ENCODE measurements at places on chromosomes 16 and 17.

DNA sequence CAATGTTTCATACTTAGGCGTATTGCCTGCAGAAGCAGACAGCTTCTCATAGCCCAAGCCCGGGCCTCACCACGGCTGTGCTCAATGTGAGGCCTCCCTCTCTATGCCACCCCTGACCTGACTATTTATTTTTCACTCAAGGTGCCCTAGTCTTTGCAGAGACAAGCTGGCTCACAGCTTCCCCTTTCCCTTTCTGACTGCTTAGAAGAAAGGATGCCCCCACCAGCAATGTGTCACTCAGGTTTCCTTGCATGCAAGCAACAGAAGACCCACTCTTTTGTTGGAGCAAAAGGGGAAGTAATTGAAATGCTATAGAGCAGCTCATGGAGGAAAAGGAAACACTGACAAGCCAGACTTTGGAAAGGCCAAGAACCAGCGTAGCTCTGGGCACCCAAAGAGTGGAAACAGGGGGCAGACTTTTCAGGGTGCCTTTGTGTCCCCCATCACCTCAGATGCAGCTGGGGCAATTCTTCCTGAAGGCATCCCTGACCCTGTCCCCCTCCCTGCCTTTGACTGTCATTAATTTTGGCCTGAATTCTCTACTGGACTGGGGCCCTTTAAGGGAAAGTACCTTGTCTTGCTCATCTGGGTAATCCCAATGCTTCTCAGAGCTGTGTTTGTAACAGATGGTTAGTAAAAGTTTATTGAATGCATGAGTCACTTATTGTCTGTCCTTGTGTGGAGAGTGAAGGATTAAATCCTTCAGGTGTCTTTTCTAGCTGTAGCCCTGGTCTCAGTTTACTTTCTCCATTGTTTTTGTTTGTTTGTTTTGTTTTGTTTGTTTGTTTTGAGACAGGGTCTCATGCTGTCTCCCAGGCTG is 17.8 kb downstream of the RGS9 start:
- no peak for DNase-seq

- no peak for DNase-seq
These were observed 34.7 kb downstream of the VAT1L start for GRCh38 chr16:77823067-77823466.

- no peak for DNase-seq
These were observed 34.7 kb upstream of the PLCG2 start for GRCh38 chr16:81744385-81744784.

GRCh38 chr17:57756951-57757350 is 11.9 kb upstream of the CCDC182 start:
- no peak for DNase-seq

GRCh38 chr16:21265104-21265837 is 12.8 kb downstream of the CRYM start:
- DNase-seq, result peak; percentile 77

- DNase-seq, result no peak
These were observed 32.0 kb upstream of the PLLP start for GRCh38 chr16:57316390-57317017.

DNA sequence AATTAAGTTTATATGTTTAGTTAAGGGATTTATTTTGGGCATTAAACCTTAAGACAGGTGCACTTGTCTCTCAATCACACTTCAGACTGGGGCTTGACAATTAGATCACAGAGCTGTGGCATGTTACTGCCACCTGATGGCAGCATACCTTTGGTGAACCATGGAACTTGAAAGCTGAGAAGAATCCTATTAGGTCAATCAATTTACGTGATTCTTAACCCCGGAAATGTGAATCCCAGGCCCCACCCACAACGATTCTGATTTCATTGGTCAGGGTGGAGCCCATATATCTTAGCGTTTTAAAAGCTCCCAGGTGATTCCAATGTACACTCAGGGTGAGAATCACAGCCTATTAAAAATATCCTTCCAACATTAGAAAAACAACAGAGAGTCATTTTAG is 91.0 kb downstream of the GSG1L start:
- DNase-seq, result peak; percentile 58

DNA sequence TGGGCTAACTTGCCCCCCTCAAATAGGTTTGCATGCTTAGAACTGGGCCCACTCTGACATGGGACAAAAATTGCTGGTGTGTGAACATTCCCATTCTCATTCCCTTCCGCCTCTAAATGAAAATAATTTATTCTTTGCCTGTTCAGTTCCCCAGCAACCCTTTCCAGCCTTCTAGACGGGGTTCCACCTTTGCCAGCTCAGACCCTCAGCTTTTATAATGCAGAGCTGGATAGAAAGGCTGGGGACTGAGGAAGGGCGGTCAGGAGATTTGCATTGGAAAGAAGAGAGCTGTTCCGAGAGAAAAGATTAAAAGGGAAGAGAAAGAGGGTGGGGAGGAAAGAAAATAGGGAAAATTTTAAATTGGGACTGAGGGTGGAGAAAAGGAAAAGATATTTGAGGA is 151.1 kb upstream of the WSCD1 start:
- no peak for DNase-seq

- DNase-seq, result peak; percentile 26
These were observed 54.0 kb upstream of the COX10 start for GRCh38 chr17:14015271-14015670.

- no peak for DNase-seq
These were observed 17.1 kb upstream of the CRK start for GRCh38 chr17:1473170-1473569.

- DNase-seq, result peak; percentile 81
These were observed 22.8 kb upstream of the PVALEF start for GRCh38 chr17:81142301-81143199.

GRCh38 chr16:46843898-46844642 is 13.1 kb upstream of the C16orf87 start:
- DNase-seq, result no peak

- DNase-seq, result no peak
These were observed 67.6 kb downstream of the USP31 start for GRCh38 chr16:23081675-23082119.

- no peak for DNase-seq
These were observed 24.0 kb downstream of the TRPV2 start for GRCh38 chr17:16439303-16439791.

DNA sequence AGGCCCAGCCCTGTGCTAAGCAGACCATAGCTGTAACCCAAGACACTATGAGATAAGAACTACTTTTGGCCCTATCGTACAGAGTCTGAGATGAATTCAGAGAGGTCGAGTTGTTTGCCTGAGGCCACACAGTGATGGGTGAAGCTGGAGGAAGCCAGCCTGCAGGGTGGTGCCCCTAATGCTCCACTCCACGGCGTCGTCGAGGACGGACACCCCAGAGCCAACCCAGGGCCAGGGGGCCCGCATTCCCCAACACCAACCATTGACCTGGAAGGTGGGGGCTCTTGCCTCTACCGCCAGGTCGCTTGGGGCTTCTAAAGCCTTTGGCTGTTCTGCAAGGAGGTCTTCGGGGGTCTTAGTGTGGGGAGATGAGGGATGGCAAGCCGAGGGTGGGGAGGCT is 84.1 kb downstream of the IRF8 start:
- no peak for DNase-seq

DNA sequence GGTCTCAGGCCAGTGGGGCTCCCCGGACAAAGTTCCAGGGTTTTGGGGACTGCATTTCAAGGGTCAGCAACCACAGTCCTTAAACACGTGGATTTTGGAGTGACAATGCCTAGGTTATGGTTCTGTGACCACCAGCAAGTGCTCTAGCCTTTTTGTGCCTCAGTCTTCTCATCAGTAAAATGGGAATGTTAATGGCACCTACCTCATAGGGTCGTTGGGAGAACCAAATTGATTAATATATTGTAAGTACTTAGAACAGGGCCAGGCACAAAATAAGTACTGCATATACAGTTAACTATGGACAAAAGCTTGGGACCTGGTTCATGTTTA is 13.8 kb downstream of the IL4R start:
- DNase-seq, result no peak

DNA sequence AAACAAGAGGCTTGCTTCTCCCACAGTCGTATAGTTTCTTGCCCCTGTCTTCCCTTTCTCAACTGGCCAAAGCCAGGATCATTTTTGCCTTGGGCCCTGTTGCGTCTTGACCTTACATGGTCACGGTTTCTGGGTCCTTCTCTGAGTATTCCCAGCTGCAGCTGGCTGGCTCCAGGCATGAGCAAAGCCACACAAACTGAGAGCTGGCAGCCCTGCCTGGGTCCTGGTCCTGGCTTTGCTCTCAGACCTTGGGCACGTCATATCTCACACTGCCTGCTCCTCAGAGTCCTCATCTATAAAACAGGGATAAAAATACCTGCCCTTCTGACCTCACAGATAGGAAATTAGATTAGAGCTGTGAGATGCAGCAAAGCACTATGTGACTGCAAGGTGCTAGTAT is 277.6 kb downstream of the CBLN1 start:
- DNase-seq, result no peak

GRCh38 chr16:2776500-2777139 is 460 bp downstream of the ELOB start:
- DNase-seq, result no peak

- DNase-seq, result no peak
These were observed 10.9 kb downstream of the ZACN start for GRCh38 chr17:76089680-76090516.

DNA sequence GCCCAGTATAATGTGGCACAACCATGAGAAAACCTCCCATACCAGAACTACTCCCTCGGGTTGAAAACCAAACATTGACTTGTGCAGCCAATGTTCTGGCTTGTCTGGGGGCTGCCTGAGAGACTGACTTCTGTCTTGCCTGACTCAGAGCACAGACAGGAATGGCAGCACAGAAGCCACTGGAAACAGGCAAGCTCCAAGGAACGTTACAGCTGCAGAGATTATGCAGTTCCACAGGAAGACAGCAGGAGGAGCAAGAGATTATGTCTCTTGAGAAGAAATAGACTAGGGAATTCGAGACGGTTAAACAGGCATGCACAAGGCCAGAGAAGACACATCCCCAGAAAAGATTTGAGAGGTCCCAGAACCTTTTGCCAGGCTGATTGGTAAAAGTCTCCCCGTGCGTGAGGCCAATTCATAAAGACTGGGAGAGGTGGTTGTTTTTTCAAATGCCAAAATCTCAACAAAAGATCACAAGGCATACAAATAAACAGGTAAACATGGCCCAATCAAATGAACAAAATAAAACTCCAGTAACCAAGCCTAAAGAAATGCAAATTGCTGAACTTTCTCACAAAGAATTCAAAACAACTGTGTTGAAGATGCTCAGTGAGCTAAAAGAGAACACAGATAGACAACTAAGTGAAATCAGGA is 90.6 kb upstream of the CDH5 start:
- DNase-seq, result peak; percentile 10

GRCh38 chr17:46772475-46773220 is 45.8 kb downstream of the WNT3 start:
- DNase-seq, result no peak

GRCh38 chr17:20706751-20707373 is 127.3 kb downstream of the CDRT15L2 start:
- peak; percentile 9 for DNase-seq

DNA sequence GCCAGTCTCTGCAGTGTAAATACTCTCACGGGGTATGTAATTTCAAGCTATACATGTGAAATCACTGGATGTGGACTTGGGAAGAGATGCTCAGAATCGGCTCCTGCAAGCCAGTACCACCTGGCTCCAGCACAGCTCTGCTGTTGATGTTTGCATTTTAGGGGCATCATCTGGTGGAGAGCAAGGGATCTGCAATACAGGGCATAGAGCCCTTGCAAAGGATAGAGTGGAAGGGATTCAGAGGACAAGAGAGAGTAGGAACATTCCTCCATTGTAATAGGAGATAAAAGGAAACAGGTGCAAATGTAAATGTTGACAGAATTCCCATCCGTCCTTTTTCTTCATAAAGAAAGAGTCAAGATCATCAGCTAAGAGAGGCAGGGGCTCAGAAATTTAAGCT is 184.1 kb downstream of the PMP22 start:
- no peak for DNase-seq

- DNase-seq, result no peak
These were observed 31.6 kb downstream of the SOX9 start for GRCh38 chr17:72152387-72152929.

DNA sequence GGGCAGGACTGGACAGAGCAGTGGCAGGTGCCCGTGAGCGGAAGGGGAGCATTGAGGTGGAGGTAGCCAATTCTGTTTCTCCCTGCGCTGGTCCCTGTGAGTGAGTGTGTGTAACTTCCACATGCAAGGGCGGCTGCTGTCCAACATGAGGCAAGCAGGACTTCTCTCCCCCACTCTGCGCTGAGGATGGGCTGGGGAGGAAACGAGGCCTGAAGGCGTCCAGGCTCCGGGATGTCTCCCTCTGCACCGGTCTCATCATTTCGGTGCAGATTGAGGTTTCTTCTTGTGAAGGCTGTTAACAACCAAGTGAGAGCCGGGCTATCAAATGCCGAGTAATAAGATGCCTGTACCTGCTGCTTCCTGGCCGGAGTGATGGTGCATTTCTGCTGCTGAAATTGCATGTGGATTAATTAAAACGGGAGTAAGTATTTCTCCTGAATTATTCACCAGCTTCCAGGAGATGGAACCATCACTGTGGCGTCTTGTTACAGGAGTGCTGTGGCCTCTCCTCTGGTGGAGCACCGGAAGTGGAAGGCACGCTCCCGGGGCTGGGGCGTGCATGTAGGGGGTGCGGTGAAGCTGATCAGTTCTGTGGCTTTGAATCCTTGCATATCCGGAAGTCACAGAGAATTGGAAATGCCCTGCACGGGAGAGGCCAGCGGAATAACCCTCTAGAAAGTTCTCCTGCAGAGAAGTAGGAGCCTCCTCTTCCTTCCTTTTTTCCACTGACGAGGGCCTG is 41.7 kb upstream of the MGAT5B start:
- DNase-seq, result no peak

DNA sequence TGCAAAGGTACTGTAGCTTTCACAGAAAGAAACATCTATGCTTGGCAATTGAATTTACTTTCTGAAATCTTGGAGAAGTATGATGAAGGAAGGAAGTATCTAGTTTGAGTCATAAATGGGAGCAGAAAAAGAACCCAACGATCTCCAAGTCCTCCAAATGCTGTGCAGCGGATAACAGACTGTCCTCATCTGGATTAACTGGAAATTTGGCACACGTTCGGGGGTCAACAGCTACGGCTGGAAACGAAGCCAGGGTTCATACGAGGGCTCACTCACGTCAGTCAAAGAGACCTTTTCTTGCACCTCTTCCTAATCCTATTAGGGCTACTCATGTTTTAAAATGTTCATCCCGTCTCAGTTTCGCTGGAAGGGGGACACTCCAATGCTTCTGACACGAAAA is 152.0 kb downstream of the ZFHX3 start:
- DNase-seq, result no peak

DNA sequence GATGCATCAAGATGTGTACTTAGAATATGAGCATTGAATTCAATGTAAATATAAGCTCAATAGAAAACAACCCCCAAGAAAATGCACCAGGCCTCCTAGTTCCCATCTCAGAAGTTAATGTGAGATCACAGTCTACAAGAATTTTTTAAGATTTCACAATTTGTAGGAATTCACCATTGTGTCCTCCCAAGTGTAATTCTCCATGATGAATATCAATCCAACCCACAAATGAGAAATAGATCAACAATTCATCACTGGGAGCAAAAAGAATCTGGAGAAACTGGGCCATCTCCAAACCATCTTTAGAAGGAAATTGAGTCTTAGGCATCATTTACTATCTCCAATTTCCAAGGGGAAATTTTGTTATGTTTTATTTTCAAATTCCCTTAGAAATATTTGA is 310.5 kb upstream of the GOT2 start:
- no peak for DNase-seq

GRCh38 chr17:37478187-37478586 is 11.5 kb upstream of the DUSP14 start:
- DNase-seq, result no peak
